AG09309 (cell line): ENCODE measurements at places on chromosomes 6 and 20.

- peak; percentile 99 for DNase-seq
Measured at GRCh38 chr20:44495802-44496481, 20.3 kb downstream of the TTPAL start.

DNA sequence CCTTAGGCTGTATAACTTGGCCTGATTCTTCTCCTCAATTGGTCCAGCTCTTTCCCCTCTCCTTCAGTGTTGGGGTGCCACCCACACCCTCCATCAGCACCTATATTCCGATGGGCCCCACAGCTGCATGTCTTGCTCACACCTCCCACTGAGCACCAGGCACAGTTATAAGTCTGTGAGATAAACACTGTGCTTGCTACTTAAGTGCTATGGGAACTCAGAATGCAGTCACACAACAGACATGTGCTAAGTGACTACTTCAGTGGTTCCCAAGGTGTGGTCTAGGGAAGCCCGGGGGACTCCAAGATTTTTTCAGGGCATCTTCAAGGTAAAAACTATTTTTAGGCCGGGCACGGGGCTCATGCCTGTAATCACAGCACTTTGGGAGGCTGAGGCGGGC lies 7.3 kb downstream of the ZC3H12D start:
- no peak for DNase-seq

DNA sequence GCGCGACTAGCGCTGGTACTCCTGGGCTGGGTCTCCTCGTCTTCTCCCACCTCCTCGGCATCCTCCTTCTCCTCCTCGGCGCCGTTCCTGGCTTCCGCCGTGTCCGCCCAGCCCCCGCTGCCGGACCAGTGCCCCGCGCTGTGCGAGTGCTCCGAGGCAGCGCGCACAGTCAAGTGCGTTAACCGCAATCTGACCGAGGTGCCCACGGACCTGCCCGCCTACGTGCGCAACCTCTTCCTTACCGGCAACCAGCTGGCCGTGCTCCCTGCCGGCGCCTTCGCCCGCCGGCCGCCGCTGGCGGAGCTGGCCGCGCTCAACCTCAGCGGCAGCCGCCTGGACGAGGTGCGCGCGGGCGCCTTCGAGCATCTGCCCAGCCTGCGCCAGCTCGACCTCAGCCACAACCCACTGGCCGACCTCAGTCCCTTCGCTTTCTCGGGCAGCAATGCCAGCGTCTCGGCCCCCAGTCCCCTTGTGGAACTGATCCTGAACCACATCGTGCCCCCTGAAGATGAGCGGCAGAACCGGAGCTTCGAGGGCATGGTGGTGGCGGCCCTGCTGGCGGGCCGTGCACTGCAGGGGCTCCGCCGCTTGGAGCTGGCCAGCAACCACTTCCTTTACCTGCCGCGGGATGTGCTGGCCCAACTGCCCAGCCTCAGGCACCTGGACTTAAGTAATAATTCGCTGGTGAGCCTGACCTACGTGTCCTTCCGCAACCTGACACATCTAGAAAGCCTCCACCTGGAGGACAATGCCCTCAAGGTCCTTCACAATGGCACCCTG lies 1.6 kb downstream of the TPBG start:
- DNase-seq = no peak

DNA sequence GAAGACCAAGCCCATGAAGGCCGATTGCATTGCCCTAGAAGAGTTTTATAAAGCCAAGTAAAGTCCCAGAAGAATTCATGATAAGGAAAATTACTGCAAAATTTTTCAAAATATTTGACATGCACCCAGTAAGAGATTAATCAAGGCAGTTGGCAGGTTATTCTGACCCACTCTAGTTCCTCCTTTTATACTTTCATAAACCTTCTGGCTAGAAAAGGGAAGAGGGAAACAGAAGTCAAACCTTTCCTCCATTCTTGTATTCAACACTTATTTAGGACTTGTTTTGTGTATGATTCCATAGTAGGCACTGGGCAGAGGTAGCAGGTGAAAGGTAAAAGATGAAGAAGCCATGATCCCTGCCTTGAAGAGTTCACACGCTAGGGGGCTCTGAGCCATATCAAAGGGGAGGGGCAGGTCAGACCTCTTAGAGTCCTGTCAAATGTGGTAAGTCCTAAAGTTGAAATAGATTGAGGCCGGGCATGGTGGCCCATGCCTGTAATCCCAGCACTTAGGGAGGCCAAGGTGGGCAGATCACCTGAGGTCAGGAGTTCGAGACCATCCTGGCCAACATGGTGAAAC lies 85.4 kb downstream of the NDUFAF5 start:
- DNase-seq = no peak

DNA sequence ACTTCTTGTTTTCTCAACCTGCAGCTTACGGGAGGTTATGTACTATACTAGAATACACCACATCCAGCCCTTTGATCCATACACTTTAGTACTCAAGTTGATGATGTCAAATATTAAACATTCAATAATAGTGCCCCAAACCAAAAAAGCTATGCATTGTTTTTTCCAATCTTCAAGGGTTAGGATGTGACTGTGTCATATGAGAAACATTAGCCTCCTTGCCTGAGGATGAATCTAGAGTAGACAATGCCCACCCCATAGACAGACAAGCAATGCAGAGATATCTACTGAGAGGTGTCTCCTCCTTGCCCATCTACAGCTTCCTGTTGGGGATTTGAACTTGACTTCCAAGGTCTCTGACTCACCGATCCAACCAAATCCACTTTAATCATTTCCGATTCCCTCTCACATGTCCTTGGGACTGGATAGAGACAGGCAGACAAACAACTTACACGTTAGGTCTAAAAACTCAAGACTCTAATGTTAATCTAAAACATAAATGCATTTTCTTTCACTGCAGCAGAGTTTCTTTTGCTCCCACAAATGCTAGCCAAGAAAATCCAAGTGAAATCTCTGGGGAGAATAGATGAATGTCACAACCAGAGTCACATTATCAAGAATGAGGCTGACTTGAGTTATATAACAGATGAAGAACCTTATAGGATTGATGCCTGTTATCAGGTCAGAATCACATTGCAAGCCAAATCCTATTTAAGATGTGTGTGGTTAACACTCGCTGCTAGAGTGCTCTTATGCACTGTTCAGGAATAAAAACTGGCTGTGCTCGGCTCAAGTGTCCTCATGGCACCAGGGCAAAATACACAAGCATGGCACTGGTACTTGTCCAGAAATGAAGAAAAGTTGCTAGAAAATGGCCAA lies 75.5 kb upstream of the TNFAIP3 start:
- DNase-seq = no peak

GRCh38 chr6:156406688-156407087 lies 370.5 kb upstream of the ARID1B start:
- no peak for DNase-seq

DNA sequence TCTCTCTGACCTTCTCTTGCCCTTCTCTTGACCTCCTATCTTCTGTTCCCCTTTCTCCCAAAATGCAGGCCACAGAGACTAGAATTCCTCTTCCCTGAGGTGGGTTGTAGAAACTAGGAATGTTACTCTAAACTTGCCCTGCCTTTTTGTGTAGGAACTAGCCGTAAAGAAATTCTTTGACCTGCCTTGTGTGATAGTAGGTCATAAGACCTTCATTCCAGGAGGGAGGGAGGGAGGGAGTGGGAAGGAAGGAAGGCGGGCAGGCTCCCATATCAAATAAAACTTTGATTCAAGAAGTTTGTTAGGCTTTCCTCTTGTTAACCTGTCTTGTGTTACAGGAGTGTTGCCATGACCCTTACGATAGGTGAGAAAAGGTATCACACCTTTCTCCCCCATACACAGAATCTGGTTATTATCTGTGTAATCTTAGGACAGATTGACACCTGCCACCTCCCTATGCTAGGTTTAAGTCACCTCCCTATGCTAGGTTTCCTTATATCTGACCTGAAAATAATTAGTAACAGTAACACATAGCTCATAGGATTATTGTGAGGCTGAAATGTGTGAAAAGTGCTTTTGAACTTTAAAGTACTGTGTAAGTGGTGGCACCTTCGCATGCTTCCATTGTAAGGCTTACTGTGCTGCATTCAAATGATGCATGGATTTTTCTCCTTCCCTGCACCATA lies 32.6 kb upstream of the FUCA2 start:
- no peak for DNase-seq

GRCh38 chr20:53034899-53035298 lies 62.7 kb downstream of the TSHZ2 start:
- DNase-seq = no peak
